Fibroblast of lung (primary cell): ENCODE measurements at places on chromosomes 13 and 19. TPM values are rescaled to one million over a fixed set of nuclear protein-coding genes. Genes with fewer than 3 reads are reported as not detected.

The CDX2 gene
- total RNA-seq = not detected in 2 replicates

The RPL28 gene
- total RNA-seq = 146 and 168 TPM in 2 replicates

The ZNF649 gene
- 6.2 and 6.9 TPM in 2 replicates for total RNA-seq

The CCDC70 gene
- total RNA-seq = not detected in 2 replicates

The LILRA1 gene
- not detected in 2 replicates for total RNA-seq

DNA sequence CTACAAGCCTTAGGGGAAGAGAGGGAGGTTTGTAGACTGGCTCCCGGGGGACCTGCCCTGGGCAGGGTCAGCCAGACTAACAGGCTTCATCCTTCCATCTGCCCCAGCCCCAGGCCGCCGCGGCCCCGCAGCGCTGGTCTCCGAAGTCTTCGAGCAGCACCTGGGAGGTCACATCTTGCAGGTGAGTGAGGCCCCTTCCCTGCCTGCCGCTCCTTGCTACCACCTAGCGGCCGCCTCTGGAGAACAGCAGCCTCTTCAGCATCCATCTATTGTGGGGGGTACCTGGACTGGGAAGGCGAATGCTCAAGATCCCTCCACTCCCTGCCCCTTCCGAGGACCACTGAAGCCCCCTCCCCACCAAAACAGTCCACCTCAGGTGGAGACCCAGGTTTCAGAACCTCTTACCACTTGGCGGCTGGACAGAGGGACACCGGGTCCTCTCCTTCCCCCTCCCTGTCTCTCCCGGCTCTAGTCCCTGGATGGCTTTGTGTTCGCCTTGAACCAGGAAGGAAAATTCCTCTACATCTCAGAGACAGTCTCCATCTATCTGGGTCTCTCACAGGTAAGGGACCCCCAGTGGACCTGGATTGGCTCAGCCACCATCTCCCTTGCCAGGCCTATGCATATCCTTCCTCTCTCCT lies 12.7 kb downstream of the NPAS1 start:
- H3K4me3 ChIP-seq = no peak overlapping the region
- DNase-seq = no peak
- peaks cover 14% of the 10 kb centered on the region for H3K27me3 ChIP-seq
- no peaks in the 10 kb centered on the region for H3K36me3 ChIP-seq
- peaks cover 3% of the 10 kb centered on the region for H3K4me1 ChIP-seq

GRCh38 chr13:105552078-105552477 lies 983.4 kb downstream of the EFNB2 start:
- H3K27me3 ChIP-seq = no peaks in the 10 kb centered on the region
- H3K4me3 ChIP-seq = no peak overlapping the region
- no peak for DNase-seq

- H3K4me1 ChIP-seq = no peaks in the 10 kb centered on the region
- H3K36me3 ChIP-seq = no peaks in the 10 kb centered on the region
- no peak overlapping the region for H3K27ac ChIP-seq
- H3K4me3 ChIP-seq = no peak overlapping the region
- no peak for DNase-seq
Observed at GRCh38 chr19:3250675-3251074, 26.2 kb downstream of the CELF5 start.

DNA sequence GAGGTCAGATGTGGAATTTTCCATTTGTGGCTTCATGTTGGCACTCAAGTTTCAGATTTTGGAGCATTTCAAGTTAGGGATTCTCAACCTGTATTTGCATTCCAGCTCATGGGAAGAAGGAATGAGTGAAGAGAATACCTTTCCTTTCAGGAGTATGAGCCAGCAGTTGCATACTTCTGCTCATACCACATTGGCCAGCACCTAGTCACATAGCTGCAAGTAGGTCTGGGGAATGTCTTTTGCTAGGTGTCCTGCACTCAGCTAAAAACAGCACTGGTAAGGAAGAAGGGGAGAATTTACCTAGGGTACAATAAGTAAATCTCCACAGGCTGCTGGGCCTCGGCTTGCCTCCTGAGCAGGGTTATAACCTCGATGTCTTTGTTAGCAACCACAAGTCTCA lies 24.6 kb upstream of the ATP8A2 start:
- no peaks in the 10 kb centered on the region for H3K27me3 ChIP-seq
- no peak for DNase-seq
- H3K36me3 ChIP-seq = no peaks in the 10 kb centered on the region
- no peak overlapping the region for H3K27ac ChIP-seq
- H3K4me1 ChIP-seq = no peaks in the 10 kb centered on the region

- H3K4me3 ChIP-seq = no peak overlapping the region
- no peaks in the 10 kb centered on the region for H3K4me1 ChIP-seq
- no peak for DNase-seq
- H3K27me3 ChIP-seq = no peaks in the 10 kb centered on the region
- H3K36me3 ChIP-seq = peaks cover 6% of the 10 kb centered on the region
- H3K27ac ChIP-seq = no peak overlapping the region
Observed at GRCh38 chr13:113468472-113469201, 15.3 kb upstream of the ADPRHL1 start.

DNA sequence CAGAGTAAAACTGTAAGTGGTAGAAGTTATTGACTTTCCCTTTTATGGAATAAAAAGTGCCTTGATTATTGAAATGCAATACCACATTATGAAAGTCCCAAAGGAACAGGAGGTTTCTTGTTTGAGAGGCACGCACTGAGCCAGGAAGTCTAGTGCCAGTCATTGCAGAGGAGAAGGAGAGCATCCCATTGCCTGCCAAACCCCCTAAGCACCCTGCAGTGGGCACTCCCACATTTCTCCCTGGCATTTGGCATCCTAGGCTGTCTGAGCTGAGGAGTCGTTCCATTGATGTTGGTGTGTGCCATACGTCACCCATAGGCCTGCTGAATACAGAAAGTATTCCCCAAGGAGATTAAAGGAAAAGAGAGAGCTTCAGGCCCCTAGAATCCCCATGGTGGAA lies 85.7 kb upstream of the MBNL2 start:
- H3K27ac ChIP-seq = no peak overlapping the region
- H3K4me1 ChIP-seq = peaks cover 16% of the 10 kb centered on the region
- no peak for DNase-seq
- no peaks in the 10 kb centered on the region for H3K36me3 ChIP-seq

DNA sequence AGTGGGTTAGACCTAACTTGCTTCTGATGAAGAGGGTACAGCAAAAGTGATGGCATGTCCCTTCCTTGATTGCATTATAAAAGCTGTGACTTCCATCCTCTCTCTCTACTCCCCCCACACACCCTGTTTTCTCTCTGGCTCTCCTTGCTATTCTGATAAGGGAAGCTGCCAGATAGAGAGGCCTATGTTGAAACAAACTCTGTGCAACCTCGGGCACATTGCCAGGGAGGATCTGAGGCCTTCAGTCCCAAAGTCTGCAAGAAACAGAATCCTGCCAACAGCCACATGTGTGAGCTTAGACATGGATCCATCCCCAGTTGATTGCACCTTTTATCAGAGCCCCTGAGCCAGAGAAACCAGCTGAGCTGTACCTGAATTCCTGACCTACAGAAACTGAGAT lies 44.8 kb upstream of the ARGLU1 start:
- no peaks in the 10 kb centered on the region for H3K36me3 ChIP-seq
- H3K27ac ChIP-seq = no peak overlapping the region
- no peak overlapping the region for H3K4me3 ChIP-seq
- DNase-seq = no peak
- no peaks in the 10 kb centered on the region for H3K27me3 ChIP-seq

GRCh38 chr19:5803752-5804515 lies 933 bp upstream of the NRTN start:
- peaks cover 4% of the 10 kb centered on the region for H3K4me1 ChIP-seq
- peak; percentile 78 for DNase-seq
- peak overlapping the region; percentile 49 for H3K4me3 ChIP-seq
- peaks cover 14% of the 10 kb centered on the region for H3K27me3 ChIP-seq
- H3K27ac ChIP-seq = no peak overlapping the region
- no peaks in the 10 kb centered on the region for H3K36me3 ChIP-seq

DNA sequence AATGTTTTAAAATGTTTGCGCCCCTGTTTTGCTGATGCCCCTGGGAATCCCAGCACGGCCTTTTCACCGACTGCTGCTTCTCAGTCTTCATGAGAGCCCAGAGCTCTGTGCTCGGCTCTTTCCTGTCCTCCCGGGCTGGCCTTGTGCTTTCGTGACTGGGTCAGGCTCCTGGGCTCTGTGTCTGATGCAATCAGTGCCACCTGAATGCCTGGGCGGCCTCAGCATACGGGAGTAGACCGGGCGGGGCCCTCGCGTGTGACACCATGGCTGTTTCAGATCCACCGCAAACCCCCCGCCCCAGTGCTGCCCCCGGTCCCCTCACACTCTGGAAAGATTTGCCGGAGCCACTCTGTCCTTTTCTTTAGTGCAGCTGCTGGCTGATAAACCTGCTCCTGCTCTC lies 21.4 kb downstream of the PABPC3 start:
- no peak for DNase-seq
- H3K4me1 ChIP-seq = no peaks in the 10 kb centered on the region
- H3K4me3 ChIP-seq = no peak overlapping the region
- H3K27me3 ChIP-seq = no peaks in the 10 kb centered on the region

DNA sequence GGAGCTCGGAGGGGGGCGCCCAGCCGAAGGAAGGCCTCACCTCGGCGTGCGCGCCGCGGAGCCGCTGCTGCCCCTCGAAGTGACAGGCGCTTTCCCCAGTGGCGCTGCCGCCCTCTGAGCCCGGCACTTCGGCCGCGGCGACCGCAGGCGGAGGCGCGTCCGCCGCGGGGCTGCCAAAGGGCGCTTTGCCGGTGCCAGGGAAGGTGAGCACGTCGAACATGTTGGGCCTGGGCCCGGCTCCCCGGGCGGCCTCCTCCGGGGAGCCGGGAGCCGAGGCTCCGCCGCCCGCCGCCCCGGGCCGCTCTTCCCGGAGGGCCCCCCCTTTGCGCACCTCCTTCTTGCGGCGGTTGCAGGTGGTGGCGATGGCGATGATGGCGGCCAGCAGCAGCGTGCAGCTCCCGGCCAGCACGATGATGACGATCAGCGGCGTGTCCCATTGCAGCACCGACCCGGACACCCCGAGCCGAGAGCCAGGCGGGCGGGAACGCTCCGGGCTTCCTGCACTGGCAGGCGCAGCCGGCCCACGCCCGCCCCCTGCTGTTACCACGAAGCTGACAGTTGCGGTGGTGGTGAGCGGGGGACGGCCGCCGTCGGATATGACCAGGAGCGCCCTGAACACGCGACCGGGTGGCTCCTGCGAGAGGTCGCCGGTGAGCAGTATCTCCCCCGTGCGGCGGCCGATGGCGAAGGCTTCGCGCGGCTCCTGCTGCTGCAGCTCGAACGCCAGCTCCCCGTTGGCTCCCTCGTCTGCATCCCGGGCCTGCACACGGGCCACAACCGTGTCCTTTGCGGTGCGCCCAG lies 2.5 kb downstream of the PCDH8 start:
- H3K27me3 ChIP-seq = peaks cover 37% of the 10 kb centered on the region

DNA sequence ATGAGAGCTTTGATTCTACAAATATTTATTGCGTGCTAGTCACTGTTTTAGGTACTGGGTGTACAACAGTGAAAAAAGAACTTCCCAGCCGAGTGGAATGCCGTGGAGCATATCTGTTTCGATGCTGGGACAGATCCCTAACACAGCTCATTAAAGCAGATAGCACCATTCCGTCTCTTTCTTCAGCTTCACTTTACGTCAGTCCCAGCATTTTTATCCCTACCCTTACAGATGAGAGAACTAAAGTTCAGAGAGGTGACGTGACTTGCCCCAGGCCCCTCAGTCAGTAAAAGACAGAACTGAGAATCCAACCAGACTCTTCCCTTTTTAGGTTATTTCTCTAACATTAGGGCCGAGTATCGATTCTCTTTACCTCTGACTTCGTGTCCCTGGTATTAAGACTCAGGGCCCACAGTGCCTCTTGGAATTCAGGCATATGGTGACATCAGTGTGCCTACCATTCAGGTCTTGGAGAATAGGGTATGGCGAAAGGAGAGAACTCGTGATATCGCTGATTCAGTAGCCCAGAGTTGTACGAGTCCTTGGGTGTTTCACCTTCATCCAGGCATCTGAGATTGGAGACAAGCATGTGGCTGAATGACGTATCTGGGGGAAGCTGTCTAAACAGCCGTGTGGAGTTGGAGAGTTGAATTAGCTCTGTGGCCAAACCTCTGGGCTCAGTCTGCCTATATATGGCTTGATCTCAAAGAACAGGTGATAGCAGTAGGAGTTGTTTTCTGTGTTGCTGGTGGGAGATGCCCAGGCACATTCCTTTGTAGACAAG lies 27.1 kb downstream of the ACTN4 start:
- H3K27me3 ChIP-seq = no peaks in the 10 kb centered on the region
- H3K27ac ChIP-seq = peak overlapping the region; percentile 38
- no peak overlapping the region for H3K4me3 ChIP-seq
- peaks cover 9% of the 10 kb centered on the region for H3K36me3 ChIP-seq
- peaks cover 33% of the 10 kb centered on the region for H3K4me1 ChIP-seq

DNA sequence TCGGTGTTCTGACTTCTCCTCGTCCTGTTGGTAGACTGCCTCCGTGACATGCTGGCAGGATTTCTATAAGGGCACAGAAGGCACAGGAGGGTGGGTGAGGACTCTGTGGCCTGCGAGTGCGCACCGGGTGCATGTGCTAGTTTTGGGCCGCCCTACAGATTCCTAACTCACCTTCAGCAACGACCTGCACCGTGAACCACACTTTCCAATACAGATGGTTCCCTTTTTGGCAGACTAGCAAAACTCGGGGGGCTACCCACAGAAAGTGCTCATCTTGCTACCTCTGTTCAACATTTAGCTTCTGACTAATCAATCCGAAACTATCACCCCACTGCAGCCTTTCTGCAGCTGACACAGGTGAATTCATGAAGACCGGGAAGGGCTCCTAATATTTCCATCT lies 14.1 kb upstream of the AMER2 start:
- no peaks in the 10 kb centered on the region for H3K4me1 ChIP-seq
- DNase-seq = no peak
- H3K36me3 ChIP-seq = no peaks in the 10 kb centered on the region
- no peak overlapping the region for H3K4me3 ChIP-seq
- H3K27me3 ChIP-seq = peaks cover 5% of the 10 kb centered on the region
